Type B pancreatic cell (in vitro differentiated cells): ENCODE measurements at places on chromosomes 16 and 17. TPM values are rescaled to one million over a fixed set of nuclear protein-coding genes. Genes with fewer than 3 reads are reported as not detected.

DNA sequence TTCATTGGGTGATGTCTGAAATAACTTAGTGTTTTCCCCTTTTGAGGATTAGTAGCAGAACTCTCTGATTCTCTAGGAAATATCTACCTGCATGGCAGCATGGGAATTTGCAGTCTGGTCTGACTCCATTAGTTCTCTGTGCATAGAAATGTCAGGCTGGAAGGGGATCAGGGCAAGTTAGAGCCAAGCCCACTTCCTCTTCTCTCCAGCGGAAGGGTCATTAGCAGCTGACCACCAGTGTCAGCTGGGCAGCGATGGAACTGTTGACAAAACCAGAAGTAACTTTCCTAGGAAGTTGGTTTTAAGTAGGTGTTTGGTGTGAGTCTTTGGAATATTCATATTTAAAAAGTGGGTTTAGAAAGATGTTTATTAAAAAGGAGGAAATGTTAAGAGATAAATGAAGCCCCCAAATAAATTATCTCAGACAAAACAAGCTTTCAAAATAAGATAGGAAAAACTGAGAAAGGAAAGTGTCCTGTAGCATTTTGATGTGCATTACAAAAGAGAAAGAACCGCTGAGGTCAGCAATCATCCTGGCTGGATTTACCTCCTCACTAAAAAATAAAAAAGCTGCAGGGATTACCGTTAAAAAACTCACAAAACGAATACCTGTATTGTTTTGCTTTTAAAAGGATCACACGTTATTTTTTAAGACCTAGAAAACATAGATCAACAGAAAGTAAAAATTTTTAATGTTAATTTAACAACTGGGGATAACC is 32.4 kb upstream of the MMD start:
- H3K36me3 ChIP-seq: no peaks in the 10 kb centered on the region
- no peak overlapping the region for H3K4me3 ChIP-seq
- peaks cover 58% of the 10 kb centered on the region for H3K4me1 ChIP-seq
- H3K27ac ChIP-seq: no peak overlapping the region
- no peaks in the 10 kb centered on the region for H3K27me3 ChIP-seq

PERCC1 gene
- total RNA-seq: 0.77 and 0.83 TPM in 2 replicates

DNA sequence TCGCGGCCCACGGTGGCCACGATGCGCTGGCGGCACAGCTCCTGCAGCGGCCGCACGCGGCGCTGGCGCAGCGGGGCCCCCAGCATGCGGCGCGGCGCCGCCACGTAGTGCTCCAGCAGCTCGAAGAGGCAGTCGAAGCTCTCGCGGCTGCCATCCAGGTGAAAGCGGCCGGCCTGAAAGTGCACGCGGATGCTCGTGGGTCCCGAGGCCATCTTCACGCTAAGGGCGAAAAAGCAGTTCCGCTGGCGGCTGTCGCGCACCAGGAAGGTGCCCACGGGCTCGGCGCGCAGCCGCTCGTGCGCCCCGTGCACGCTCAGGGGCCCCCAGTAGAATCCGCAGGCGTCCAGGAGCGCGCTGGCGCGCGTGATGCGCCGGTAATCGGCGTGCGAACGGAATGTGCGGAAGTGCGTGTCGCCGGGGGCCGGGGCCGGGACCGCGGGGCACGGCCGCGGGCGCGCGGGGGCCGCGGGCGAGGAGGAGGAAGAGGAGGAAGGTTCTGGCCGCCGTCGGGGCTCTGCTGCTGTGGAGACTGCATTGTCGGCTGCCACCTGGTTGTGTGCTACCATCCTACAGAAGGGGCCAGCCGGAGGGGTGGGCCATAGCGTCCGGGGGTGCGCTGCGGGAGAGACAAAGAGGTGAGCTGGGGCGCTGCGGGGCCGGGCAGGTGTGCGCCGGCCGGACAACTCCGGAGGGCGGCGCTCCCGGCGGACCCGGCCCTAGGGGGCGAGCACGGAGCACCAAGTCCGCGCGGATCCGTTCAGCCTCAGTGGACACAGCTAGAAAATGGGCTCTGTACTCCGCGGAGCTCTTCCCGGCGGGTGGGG is 879 bp downstream of the SOCS1 start:
- no peaks in the 10 kb centered on the region for H3K27me3 ChIP-seq
- H3K36me3 ChIP-seq: peaks cover 4% of the 10 kb centered on the region
- H3K4me3 ChIP-seq: peak overlapping the region; percentile 83
- H3K4me1 ChIP-seq: peaks cover 34% of the 10 kb centered on the region

TM4SF5 gene
- total RNA-seq: 5.3 and 9.6 TPM in 2 replicates

DNA sequence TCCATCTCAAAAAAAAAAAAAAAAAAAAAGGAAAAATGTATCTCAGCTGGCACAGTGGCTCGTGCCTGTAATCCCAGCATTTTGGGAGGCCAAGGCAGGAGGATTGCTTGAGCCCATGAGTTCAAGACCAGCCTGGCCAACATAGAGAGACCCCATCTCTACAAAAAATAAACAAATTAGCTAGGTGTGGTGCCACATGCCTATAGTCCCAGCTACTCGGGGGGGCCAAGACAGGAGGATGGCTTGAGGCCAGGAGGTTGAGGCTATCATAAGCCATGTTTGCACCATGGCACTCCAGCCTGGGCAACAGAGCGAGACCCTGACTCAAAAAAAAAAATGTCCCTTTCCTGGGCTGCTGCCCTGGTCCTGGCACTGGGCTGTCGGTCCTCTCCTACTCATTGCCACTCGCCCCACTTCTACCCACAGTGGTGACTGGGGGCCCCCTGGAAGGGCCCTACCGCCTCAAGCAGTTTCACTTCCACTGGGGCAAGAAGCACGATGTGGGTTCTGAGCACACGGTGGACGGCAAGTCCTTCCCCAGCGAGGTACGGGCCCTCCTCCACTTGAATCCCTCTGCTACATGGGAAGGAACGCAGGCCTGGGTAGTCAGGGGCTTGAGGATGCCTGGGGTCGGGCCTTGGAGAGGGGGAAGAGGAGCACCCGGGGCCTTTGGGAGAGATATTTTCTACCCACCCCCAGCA is 6.1 kb downstream of the CA7 start:
- no peak overlapping the region for H3K27ac ChIP-seq
- peaks cover 40% of the 10 kb centered on the region for H3K27me3 ChIP-seq
- no peaks in the 10 kb centered on the region for H3K4me1 ChIP-seq
- H3K4me3 ChIP-seq: no peak overlapping the region
- no peak for DNase-seq

NOD2 gene
- 0.12 and 0.31 TPM in 2 replicates for total RNA-seq

- peaks cover 12% of the 10 kb centered on the region for H3K4me1 ChIP-seq
- peak; percentile 80 for DNase-seq
- H3K27me3 ChIP-seq: no peaks in the 10 kb centered on the region
These were observed 3.6 kb upstream of the HROB start for GRCh38 chr17:44137891-44138709.

SCARF1 gene
- 0.97 and 1.3 TPM in 2 replicates for total RNA-seq

- H3K4me3 ChIP-seq: peak overlapping the region; percentile 5
- no peaks in the 10 kb centered on the region for H3K36me3 ChIP-seq
- peaks cover 24% of the 10 kb centered on the region for H3K4me1 ChIP-seq
- DNase-seq: no peak
- no peak overlapping the region for H3K27ac ChIP-seq
These were observed 174.3 kb upstream of the TBX2 start for GRCh38 chr17:61225178-61225882.

- H3K4me3 ChIP-seq: no peak overlapping the region
- H3K4me1 ChIP-seq: peaks cover 4% of the 10 kb centered on the region
- H3K36me3 ChIP-seq: peaks cover 10% of the 10 kb centered on the region
- no peak overlapping the region for H3K27ac ChIP-seq
- peaks cover 3% of the 10 kb centered on the region for H3K27me3 ChIP-seq
- DNase-seq: no peak
These were observed 12.8 kb upstream of the GFAP start for GRCh38 chr17:44928136-44928535.

- peaks cover 8% of the 10 kb centered on the region for H3K27me3 ChIP-seq
- no peaks in the 10 kb centered on the region for H3K36me3 ChIP-seq
- no peak overlapping the region for H3K27ac ChIP-seq
- no peak for DNase-seq
These were observed 9.7 kb downstream of the ABCC12 start for GRCh38 chr16:48146131-48146530.

DNA sequence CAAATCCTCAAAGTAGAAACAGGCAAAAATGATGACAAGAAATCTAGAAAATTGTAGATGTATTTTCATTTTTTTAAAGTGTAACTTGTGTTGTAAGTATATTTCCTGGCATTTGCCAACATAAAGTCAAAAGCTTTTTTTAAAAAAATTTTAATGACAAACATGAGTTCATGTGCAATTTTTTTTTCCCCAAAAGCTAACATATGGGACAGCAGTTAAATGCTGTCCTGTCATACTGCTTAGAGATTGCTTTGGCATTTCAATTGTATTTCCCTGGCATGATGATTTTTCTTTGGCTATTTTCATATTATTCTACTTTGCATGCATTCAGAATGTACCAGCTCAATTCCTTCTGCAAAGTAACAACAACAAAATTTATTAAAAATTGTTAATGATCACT is 24.5 kb upstream of the CPPED1 start:
- H3K27ac ChIP-seq: no peak overlapping the region
- DNase-seq: no peak
- H3K36me3 ChIP-seq: no peaks in the 10 kb centered on the region
- H3K4me3 ChIP-seq: no peak overlapping the region

GRCh38 chr16:74449470-74449869 is 28.2 kb upstream of the CLEC18B start:
- no peaks in the 10 kb centered on the region for H3K4me1 ChIP-seq
- DNase-seq: no peak
- no peak overlapping the region for H3K4me3 ChIP-seq
- peaks cover 32% of the 10 kb centered on the region for H3K36me3 ChIP-seq

- H3K4me3 ChIP-seq: no peak overlapping the region
- peaks cover 6% of the 10 kb centered on the region for H3K4me1 ChIP-seq
- DNase-seq: no peak
These were observed 75.5 kb downstream of the AATF start for GRCh38 chr17:37024181-37024637.

TERB1 gene
- 0.41 TPM in 1 of 2 replicates, not detected in the other for total RNA-seq

GRCh38 chr16:66905633-66906539 is 12.8 kb downstream of the CDH16 start:
- H3K4me1 ChIP-seq: peaks cover 19% of the 10 kb centered on the region
- H3K4me3 ChIP-seq: no peak overlapping the region
- no peaks in the 10 kb centered on the region for H3K36me3 ChIP-seq
- H3K27ac ChIP-seq: peak overlapping the region; percentile 86
- DNase-seq: no peak

ZNF624 gene
- total RNA-seq: 7.0 and 9.1 TPM in 2 replicates

GUCY2D gene
- 0.29 and 0.43 TPM in 2 replicates for total RNA-seq

DNA sequence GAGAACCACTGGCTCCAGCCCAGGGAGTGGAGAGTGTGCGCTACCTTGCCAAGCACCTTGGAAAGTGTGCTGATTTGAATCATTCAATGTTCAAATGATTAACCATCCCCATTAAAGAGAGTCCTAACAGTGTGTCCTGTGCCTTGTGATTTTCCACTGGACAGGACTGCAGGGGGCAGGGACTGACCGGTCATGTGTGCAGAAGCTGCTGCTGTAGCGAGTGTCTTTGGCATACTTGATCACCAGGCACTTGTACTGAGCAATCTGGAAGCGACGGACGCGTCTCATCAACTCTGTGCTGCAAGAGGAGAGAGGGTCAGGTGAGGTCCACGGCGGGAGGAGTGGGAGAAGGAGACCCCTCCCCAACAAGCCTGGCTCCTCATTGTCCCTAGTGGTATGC is 2.0 kb downstream of the TK1 start:
- peak overlapping the region; percentile 80 for H3K27ac ChIP-seq
- peak overlapping the region; percentile 81 for H3K4me3 ChIP-seq
- peaks cover 14% of the 10 kb centered on the region for H3K36me3 ChIP-seq
- H3K27me3 ChIP-seq: no peaks in the 10 kb centered on the region
- no peak for DNase-seq
- peaks cover 32% of the 10 kb centered on the region for H3K4me1 ChIP-seq

GRCh38 chr17:49051269-49051668 is 54.1 kb downstream of the IGF2BP1 start:
- no peaks in the 10 kb centered on the region for H3K4me1 ChIP-seq
- no peak overlapping the region for H3K27ac ChIP-seq
- DNase-seq: no peak
- no peaks in the 10 kb centered on the region for H3K27me3 ChIP-seq
